A673 (cell line): ENCODE measurements at places on chromosomes 6 and 20.

DNA sequence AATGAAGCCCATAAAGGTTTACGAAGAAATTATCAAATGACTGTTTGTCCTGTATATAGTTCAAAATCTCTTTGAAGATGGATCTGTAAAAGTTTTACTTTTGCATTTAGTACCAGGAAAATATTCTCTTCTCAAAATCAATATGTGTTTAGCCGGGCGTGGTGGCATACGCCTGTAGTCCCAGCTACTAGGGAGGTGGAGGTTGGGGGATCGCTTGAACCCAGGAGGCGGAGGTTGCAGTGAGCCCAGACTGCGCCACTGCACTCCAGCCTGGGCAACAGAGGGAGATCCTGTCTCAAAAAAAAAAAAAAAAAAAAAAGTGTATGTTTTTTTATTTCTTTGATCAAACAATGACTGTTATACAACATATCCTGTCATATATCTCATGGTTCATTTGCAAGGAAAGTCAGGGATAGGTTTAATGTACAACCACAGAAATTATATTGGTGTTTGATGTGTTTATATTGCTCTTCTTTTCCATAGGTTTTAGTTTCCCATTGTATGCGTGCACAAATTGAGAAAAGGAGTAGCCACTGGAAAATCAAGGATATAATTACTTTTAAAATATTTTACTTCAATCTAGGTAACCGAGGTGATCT is 40.1 kb downstream of the SOX4 start:
- no peak for DNase-seq

DNA sequence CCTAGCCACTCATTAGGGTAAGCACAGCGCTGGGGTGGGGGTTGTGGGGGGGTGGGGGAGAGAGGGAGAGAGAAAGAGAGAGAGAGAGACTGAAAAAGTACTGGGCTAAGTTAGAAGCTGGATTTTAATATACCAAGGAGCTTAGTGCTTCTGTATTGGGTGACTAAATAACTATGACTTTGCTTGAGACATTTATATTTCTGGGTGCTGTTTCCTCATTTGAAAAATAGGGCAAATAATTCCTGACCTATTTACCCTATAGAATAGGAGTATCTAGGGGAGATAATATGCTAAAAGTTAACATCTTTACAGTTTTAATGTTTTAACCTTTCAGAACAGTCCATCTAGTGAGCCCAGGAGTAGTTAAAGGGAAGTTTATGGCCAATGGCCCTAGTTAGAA is 7.7 kb downstream of the NKAIN2 start:
- DNase-seq, result no peak

- peak; percentile 87 for DNase-seq
Measured at GRCh38 chr6:88780714-88781389, 182.6 kb downstream of the RNGTT start.

DNA sequence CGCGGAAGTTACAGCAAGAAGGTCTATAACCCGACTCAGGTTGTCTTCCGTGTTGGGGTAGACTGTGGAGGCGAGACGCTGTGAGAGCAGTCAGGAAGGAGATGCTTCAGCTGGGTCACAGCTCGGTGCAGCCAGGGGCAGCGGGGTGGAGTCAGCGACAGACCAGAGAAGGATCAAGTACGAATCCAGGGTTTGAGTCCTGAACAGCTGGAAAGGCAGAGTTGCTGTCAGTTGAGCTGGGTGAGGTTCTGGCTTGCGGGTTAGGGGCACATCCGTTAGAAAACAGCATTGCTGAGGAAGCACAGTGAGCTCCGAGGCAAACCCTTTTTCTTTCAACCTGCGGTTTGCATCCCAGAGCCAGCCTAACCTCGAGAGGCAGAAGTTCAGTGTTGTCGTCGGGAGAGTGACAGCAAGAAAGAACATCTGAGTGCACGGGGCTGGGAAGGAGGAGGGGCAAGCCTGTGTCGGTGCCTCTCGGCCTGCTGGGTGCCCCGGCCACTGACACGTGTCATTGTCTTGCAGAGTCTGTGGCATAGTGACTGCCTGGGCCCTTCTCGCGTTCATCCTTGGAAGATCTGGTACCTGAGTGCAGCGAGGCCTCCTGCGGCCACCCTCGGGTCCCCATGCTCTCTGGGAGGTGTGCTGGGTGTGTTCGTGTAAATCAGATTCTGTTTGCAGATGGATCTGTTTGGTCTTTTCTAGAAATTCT is 20.0 kb downstream of the PNLDC1 start:
- no peak for DNase-seq

GRCh38 chr6:161829291-161829729 is 555.4 kb upstream of the AGPAT4 start:
- DNase-seq, result no peak

DNA sequence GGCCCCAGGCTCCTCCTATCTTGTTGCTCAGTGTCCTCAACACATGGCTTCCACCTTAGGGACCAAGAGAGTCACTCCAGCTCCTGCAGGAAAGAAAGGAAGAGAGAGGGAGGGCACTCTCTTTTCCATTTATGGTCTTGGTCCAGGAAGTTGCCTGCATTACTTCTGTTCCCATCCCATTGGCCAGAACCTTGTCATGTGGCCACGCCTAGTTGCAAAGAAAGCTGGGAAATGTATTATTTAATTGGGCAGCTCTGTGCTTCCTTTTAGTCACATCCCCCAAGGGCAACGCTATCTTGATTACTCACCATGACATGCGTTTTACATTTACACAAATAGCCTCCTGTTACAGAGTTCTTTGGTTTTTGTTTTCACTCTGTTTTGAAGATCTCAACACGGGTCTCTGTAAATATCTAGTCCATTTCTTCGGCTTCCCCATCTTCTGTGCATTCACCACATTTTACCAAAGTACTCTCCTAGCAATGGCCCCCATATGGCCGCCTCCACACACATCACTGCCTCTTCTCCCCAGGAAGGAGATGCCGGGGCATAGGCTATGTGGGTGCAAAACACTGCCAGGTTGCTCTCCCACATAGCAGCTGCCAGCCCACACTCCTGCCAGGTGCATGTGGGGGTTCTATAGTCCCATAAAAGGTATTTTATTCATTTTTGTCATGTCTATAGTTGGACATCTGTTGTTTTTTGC is 35.7 kb upstream of the ZMYND8 start:
- peak; percentile 79 for DNase-seq

DNA sequence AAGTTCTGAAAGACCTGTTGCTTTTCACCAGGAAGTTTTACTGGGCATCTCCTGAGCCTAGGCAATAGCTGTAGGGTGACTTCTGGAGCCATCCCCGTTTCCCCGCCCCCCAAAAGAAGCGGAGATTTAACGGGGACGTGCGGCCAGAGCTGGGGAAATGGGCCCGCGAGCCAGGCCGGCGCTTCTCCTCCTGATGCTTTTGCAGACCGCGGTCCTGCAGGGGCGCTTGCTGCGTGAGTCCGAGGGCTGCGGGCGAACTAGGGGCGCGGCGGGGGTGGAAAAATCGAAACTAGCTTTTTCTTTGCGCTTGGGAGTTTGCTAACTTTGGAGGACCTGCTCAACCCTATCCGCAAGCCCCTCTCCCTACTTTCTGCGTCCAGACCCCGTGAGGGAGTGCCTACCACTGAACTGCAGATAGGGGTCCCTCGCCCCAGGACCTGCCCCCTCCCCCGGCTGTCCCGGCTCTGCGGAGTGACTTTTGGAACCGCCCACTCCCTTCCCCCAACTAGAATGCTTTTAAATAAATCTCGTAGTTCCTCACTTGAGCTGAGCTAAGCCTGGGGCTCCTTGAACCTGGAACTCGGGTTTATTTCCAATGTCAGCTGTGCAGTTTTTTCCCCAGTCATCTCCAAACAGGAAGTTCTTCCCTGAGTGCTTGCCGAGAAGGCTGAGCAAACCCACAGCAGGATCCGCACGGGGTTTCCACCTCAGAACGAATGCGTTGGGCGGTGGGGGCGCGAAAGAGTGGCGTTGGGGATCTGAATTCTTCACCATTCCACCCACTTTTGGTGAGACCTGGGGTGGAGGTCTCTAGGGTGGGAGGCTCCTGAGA is at the start of gene HFE:
Gene HFE (plus strand): TSS at position 146 of the 832 bp plus-strand sequence. CDS start 12 bp downstream, at position 158.
- DNase-seq, result peak; percentile 71

DNA sequence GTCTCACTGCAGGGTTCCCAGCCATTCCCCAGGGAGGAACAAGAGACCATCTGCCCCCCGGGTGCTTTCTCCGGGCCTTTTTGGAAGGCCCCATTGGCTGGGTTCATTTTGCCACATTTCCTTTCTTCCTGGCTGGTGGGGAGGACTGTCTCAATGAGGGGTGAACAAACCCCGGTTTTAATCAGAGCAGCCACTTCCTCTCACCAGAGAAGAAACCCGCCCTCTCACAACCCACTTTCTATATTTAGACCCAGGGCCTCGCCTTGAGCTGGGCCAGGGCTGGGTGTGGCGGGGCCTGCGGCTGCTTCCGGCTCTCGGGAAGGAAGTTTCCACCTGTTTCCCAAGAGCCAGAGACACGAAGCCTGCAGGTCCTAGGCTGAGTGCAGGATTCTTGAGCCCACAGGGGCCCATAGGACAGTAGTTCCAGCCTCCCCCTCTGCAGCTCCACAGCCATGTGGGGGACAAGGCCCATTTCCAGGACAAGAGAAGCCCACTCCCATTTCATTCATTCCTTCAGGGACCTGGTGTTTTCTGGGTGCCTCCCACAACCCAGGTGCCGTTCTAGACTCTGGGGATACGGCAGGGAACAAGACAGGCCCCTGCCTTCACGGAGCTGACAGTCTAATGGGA is 41.8 kb downstream of the RBM38 start:
- no peak for DNase-seq

DNA sequence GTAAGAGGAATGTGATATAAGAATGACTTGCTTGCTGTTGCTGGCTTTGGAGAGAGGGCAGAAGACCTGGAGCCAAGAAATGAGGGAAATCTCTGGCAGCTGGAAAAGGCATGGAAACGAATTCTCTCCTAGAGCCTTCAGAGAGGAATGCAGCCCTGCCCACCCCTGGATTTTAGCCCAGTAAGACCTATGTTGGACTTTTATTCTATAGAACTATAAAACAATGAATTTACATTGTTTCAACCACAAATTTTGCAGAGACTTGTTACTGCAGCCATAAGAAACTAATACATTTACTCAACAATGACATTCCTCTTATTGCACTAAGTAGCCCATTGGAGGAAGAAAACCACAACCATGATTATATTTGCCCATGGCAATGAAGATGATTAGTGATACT is 39.5 kb upstream of the PREP start:
- DNase-seq, result no peak

DNA sequence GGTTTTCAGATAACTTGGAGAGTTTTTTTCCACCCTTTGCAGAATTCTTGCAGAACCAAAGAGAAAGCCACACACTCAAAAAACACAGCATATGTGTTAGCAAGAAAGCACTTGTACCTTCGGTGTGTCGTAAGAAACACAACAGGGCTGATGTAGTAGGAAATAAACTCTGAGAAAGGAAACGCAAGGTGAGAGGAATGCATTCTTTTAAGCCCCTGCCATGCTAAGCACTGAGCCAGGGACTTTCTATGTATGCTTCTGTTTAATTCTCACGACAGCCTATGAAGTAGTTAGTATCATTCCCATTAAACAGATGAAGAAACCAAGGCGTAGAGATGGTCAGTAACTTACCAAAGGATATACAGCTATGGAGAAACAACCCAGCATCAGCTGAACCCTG is 23.1 kb downstream of the NEDD9 start:
- no peak for DNase-seq

DNA sequence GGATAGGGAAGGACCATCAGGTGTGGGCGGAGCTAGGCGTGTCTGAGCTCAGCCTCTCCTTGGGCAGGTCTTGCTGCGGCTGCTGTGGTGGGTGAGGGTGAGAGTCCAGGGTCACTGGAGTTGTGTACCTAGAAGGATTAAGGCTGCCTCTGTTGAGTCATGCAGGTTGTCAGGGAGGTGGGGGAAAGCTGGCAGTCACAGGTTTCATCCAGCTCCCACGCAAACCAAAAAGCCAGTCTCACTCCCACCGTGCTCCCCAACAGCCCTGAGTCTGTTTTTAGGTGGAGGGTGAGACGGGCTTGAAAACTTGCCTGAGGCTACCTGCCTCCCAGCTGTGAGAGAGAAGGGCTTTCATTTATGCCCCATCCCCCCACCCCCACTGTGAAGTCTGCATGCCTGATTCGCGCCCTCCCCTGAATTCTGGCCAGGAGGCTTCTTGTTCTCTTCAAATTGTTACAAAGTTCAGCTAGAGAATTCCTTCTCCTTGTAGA is 161.5 kb downstream of the MYLK4 start:
- no peak for DNase-seq

GRCh38 chr6:149468179-149468578 is 16.6 kb downstream of the ZC3H12D start:
- no peak for DNase-seq

DNA sequence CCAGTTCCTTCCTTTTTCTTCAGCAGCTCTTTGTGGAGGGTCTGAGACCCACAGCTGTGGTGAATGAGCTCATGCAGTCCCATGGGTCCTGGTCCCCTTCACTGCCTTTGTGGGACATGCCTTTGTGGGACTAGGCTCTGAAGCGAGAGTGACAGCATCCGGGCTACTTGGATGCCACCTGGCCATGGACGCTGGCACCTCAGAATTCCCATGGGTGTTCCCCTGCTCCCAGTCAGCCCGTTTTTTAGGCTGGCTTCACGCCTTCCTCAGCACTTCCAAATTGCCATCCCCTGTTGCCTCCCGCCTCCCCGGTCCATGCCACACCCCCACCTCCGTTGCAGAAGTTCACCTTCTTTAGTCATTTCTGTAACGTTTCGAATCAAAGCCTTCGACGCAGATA is 45.1 kb downstream of the RAMACL start:
- DNase-seq, result no peak

DNA sequence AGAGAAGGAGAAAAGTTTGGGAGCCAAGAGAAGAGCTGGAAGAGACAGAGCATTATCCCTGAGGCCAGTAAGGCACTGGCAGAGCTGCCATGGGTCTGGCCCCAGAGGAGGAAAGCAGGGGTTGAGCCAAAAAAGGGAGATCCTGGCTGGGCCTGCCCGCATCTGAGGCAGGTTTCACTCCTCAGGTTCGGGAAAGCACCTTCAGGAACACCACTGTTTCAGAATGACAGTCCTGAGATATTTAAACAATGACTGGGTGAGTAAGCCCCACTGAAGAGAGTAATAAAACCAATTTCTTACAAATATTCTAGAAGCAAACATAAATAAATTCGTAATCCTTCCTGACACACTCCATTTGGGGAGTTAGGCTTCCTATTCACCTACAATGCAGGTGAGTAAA is 152.2 kb downstream of the BACH2 start:
- DNase-seq, result no peak

GRCh38 chr6:2818593-2818992 is 23.1 kb downstream of the SERPINB1 start:
- DNase-seq, result no peak

- DNase-seq, result no peak
Measured at GRCh38 chr20:23092384-23092756, 6.2 kb upstream of the CD93 start.

DNA sequence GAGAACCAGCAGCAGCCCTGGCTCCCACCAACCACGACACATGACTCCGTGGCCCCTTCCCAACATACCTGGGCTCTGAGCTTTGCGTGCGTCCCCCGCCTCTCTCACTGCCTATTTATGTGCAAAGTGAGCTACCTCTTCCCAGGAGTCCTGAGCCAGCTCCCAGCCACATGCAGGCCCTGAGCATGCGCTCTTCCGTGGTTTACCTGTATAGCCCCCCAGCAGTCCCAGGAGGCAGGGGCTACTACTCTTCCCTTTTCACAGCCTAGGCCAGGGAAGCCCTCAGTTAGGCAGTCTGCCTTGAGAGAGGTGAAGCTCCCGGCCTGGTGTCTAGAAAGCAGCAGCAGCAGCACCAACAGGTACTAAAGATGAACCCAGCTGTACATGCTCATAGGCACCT is 114.8 kb upstream of the CDYL start:
- DNase-seq, result no peak
